ENCODE measurements at places on chromosomes 2 and 18.
A peak's percentile ranks its signal among the peaks of the same experiment; 100 is the strongest.

- DNase-seq, result no peak
These were observed 227.4 kb upstream of the COL3A1 start for GRCh38 chr2:188746727-188747126.

DNA sequence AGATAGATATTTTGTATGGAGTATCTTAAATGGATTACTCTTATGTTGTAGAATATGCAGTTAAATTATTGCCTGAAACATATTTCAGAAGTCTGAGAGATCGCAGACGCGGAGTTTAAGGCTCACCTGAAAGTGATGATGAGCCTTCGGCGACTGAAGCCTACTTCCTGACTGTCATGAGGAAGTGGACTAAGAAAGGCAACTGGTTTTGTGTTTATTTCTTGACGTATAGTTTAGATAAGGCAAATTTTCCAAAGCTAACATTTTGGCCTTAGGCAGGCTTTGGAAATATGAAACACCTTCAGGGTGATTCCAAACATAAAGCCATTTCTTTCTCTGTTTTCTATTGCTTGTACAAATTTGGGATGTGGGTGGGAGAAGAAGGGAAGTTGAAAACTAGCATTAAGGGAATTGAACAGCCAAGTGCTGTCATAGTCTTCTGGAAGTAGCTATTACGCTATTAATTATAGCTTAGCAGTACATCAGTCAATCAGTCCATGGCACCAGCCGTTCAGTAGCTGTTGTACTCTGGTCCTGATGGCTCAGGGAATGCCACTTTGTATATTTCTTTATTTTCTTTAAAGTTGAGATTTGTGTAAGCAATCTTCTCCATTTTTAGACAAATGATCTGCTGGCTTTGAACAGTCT lies 1.5 kb downstream of the GRHL1 start:
- DNase-seq, result no peak

GRCh38 chr2:192571636-192572035 lies 376.9 kb upstream of the TMEFF2 start:
- DNase-seq, result no peak

- no peak for DNase-seq
These were observed 8.9 kb downstream of the HJURP start for GRCh38 chr2:233845301-233846060.

- DNase-seq, result no peak
These were observed 95.7 kb upstream of the LINC00305 start for GRCh38 chr18:64244571-64244970.

- no peak for DNase-seq
These were observed 959 bp upstream of the TUBA4B start for GRCh38 chr2:219252084-219252483.

GRCh38 chr2:180003559-180003958 lies 3.5 kb downstream of the CWC22 start:
- DNase-seq, result no peak

DNA sequence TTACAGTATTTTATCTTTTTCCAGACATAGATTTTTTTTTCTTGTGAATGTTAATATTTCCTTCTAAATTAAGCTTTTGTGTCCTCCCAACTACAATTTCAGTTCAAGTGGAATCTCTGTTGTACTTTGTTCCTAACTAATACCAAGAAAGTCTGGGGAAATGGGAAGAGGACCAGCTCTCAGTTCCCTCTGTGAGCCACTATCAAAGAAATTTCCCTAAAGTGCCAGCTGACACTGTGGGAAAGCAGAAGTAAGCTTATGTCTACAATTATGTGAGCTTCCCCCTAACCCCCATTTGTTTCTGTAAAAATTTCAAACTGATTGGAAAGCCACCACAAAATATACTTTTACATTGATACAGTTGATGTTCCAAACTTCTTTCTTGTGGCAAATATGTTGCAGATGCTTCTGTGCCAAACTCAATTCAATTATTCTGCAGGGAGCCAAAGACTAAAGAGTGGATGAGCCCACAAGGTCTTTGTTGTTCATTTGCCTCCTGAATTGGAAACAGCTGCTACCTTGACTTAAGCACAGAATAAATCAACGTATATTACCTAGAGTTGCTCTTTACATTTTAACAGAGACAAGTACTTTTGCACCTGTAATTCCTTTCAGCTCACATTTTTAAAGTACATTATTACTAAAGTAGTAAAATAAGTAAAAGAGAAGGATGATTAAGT lies 306.6 kb downstream of the PTH2R start:
- DNase-seq, result no peak

GRCh38 chr2:237723602-237724001 lies 75.0 kb upstream of the RBM44 start:
- DNase-seq, result no peak

GRCh38 chr18:76338619-76339245 lies 156.3 kb downstream of the ZNF516 start:
- DNase-seq, result no peak

- DNase-seq, result no peak
These were observed 156.8 kb downstream of the ANTXR1 start for GRCh38 chr2:69169655-69170389.

- no peak for DNase-seq
These were observed 473.8 kb upstream of the SPHKAP start for GRCh38 chr2:228655331-228655730.

- DNase-seq, result no peak
These were observed 144.5 kb downstream of the BCL11A start for GRCh38 chr2:60408811-60409530.

DNA sequence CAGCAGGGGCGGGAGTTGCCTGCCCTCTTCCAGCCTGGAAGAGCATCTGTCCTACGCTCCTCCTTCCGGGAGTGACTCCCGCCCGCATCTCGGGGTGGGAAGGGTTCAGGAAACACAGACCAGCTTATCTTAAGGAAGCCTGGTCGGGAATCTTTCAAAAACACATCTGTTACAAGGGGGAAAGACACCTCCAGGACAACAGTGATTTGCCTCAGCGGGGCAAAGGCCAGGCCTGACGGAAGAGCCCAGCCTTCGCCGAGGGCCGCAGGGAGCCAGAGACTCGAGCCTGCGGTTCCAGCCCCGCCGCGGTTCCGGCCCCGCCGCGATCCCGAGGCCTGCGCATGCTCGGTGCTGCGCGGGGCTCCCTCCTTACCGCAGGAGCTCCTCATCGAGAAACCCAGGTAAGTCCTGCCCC lies 38.1 kb upstream of the TGIF1 start:
- peak; percentile 20 for DNase-seq

DNA sequence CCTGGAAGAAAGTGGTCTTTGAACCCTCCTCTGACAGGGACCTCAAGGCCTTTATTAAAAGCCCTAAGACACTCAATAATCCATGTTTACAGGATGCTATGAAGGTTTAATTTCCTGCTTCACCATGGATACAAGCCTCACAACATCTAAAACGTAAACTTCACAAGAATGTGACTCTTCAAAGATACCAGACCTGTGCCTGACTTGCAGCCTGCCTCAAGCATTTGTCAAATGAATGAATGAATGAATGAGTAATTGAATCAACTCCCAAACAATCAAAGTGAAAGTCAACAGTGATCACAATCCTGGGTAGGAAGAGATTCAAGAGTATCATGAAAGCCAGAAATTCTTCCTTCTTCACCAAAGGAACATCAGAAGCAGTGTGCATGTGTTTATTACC lies 30.4 kb downstream of the KLF7 start:
- no peak for DNase-seq

GRCh38 chr2:165568361-165568760 lies 98.9 kb downstream of the CSRNP3 start:
- no peak for DNase-seq

GRCh38 chr18:53817976-53818950 lies 406.2 kb downstream of the MBD2 start:
- DNase-seq, result no peak

- DNase-seq, result peak; percentile 62
These were observed 9.7 kb downstream of the SMAD7 start for GRCh38 chr18:48940854-48941611.

Data from right kidney (tissue), 9 donors.